Skeletal muscle cell (primary cell): ENCODE measurements at places on chromosomes 6 and 20.

DNA sequence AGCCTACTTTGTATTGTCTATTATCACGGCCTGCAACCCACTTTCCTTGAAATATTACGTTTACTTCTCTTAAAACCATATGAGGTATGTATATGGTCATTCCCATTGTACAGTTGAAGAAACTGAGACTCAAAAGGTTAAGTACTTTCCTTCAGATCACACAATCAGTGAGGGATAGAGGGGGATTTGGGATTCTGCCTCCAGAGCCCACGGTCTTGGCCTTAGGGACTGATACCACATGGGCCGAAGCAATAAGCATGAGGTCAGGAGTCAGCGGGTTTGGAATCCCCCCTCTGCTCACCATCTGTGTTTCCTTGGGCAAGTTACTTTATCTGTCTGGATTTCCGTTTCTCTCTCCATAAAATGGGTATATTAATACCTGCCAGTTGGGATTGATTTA lies 19.4 kb upstream of the EPB41L1 start:
- DNase-seq, result no peak

DNA sequence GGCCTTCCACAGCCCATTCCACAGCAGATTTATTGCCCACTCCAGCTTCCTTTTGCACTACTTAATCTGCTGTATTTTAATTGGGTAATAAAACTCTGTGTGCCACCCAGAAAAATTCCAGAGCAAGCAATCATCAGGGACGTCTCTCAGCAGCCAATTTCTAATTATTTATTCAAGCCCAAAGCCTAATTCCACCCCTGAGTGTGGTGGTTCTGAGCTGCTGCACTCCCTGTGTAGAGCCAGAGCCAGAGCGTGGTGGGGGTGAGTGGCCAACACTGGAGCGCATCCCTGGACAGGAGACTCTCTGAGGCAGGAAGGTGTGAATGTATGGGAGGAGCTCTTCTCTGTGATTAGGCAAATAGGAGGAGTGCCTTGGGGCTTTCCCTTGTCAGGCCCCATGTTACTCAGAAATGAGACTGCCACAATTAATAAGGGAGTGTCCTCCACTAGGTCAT lies 66.1 kb downstream of the CD24 start:
- DNase-seq, result no peak

GRCh38 chr6:150915880-150916265 lies 50.4 kb downstream of the MTHFD1L start:
- DNase-seq, result peak; percentile 72

DNA sequence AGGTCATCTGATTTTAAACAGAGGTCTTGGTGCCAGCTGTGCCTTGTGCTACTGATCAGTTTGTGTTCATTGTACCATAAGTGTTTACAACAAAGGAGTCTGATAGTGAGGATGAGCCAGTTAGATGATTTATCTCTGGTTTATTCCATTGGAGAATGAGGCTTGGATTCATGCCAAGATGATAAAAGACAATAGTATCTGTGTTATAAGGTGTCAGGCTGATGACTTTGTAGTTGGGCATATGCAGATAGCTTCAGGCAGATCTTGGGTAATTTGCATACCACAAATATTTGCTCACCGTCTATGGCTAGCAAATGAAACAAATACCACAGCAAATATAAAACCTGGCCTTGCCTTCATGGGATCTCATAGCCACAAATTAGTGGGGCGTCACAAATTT lies 43.3 kb upstream of the PHACTR2 start:
- no peak for DNase-seq

- no peak for DNase-seq
Measured at GRCh38 chr20:11296951-11297350, 620.7 kb upstream of the BTBD3 start.

DNA sequence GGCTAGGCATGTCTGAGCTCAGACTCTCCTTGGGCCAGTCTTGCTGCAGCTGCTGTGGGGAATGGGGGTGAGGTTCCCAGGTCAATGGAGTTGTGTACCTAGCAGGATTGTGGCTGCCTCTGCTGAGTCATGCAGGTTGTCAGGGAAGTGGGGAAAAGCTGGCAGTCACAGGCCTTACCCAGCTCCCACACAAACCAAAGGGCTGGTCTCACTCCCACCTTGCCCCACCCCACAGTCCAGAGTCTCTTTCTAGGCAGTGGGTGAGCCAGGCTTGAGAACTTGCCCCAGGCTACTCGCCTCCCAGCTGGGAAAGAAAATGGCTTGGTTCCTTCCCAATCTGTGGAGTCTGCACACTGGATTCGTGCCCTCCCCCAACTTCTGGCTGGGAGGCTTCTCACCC lies 65.7 kb downstream of the SCP2D1 start:
- DNase-seq, result no peak

GRCh38 chr20:63579017-63579694 lies 5.1 kb upstream of the HELZ2 start:
- DNase-seq, result no peak

DNA sequence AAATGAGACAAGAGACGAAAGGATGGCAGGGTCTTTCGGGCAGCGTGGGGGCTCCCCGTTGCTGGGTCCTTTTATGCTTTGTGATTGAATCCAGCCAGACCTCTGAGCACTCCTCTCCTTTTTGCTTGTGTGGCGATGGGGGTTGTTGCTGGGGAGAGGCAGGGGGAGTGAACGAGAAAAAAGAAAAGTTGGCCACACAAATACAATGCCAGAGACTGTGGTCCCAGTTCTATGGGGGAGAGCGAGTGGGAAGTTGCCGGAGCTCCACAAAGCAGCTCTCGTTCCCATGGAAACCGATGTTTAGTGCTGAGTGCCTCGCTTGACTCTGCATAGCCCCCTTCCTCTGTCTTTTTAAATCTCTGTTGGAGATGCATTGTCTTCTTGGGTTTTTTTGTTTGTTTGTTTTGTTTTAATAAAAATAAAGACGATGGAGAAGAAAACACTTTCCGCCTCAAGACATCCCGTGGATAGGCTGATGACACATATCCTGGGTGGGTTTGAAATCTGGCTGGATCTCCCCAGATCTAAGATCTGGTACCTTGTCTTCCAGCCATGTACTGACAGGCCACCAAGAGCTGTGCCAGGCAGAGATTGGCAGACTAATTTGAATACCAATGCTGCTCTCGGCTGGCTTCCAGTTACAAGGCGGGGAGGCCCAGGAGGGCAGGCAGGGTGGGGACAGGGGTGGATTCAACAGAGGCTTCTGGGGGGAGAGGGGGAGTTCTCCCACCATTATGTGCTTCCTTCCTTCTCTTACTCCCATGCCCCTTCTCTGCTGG lies 529.3 kb downstream of the QKI start:
- DNase-seq, result no peak

DNA sequence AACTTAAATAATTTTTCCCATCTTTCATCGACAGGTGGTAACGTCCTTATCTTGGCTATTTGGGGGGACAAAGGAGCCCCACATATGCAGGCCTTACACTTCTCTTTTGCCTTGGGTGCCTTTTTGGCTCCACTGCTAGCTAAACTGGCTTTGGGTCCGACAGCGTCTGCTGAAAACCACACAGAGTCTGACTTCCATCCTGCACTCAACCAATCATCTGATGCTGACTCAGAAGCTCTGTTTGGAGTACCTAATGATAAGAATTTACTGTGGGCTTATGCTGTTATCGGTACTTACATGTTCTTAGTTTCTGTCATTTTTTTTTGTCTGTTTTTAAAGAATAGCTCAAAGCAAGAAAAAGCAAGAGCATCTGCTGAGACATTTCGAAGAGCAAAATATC lies 178.5 kb downstream of the SLC16A10 start:
- no peak for DNase-seq

DNA sequence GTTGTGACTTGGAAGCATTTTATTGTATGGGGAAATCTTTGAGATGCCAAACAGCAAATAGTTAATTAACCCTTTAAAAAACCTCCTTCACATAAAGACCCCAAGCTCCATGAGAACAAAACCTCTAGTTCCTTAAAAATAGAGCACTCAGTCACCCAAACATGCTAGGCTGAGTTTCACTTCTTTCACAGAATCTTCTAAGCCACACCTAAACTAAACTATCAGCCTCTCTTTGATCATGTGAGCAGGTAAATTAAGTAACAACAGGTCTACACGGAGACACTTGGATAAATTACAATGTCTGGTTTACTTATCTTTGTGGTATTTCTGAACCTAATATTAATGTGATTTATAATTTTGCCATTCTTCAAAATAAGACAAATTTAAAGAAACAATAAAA lies 205.2 kb upstream of the MARCKS start:
- DNase-seq, result no peak

DNA sequence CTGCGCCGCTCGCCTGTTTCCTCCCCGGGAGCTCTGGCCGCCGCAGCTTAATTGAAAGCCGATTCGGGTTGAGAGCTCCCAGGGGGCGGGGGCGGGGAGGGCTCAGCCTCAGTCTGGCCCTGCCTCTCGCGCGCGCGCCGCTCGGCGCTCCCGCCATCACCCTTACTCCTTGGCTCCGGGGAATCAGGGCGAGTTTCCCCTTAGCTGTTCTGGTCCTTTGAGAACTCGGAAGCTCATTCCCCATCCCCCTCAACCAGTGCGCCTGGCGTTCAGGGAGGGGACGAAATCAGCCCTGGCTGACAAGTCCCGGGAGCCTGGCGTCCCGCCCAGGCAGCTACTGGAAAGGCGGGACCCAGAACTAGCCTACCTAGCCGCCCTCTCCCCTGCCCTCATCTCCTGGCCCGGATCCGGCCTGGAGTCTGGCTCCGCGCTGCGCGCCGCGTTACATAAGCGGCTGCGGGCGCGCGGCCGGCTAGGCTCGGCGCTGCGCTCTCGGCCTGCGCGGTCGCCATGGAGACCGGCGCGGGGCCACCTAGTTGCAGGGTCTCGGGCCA lies 2.8 kb downstream of the SLC12A5 start:
- DNase-seq, result no peak

DNA sequence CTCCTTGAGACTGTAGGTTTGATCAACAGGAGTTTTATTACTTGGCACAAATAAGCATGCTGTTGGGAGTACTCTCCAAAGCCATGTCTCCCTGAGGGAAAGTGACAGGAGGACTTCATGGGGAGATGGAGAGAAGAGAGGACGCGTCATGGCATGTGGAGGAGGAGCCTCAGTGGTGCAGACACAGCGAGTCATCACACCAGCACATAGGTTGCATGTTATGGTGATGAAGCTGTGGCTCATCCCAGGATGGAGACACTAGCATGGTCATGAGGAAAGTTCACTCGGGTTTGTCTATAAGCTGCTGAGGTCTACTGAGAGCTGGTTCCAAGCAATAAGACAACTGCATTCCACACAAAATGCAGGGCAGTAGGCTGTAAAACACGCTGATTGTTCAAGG lies 13.2 kb upstream of the SSTR4 start:
- no peak for DNase-seq

DNA sequence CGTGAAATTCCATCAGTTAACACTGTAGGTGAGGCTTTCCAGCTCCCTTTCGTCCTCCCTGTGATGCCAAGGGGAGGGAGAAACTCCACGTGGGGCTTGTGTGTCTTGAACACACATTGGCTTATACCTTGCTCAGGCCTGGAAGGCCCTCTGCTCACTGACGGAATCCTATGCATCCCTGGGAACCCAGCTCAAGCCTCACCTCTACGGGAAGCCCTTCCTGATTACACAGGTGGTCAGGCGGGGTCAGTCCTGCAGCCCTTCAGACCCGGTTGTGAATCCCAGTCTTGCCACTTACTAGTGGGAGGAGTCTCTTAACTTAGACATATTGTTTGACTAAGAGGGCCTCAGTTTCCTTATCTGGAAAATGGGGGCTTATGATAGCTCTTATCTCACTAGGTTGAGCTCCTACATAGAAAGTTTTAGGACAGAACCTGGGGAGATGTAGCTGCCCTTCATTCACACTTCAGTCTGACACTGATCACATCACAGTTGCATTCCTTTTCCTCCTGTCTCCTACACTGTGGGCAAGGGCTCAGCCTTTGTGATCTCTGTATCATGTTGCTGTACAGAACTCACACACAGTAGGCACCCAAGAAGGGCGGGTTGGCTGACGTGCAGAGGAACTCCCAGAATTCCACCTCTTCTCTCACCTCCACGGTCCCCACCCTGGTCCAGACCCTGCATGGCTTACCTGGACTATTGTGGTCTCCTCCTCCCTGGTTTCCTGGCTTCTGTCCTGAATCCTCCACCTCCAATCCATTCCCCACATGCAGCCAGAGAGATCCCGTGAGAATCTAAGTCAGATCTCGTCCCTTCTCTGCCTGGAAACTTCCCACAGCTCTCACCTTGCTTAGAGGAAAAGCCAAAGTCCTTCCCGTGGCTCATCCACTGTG lies 129.6 kb downstream of the CEBPB start:
- no peak for DNase-seq

DNA sequence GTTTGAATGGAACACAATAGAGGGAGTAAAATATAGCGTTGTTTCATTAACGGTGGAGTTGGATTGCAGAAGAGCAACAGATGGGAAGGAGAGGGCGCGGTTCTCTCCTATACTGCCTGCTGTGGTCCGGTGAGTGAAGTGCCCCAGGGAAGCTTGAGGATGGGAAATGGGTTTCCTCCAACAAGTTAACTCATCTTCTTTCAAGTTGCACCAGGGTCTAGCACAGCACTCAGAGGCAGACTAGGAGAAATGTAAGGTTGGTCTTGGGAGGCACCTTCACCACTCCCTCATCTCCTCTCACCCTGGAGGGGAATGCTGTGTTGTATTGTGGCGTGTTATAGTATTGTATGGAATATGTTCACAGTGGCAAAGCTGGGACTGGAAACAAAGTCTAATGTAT lies 96.9 kb upstream of the SLC24A3 start:
- no peak for DNase-seq

GRCh38 chr20:42134265-42135098 lies 516.3 kb upstream of the CHD6 start:
- DNase-seq, result no peak

DNA sequence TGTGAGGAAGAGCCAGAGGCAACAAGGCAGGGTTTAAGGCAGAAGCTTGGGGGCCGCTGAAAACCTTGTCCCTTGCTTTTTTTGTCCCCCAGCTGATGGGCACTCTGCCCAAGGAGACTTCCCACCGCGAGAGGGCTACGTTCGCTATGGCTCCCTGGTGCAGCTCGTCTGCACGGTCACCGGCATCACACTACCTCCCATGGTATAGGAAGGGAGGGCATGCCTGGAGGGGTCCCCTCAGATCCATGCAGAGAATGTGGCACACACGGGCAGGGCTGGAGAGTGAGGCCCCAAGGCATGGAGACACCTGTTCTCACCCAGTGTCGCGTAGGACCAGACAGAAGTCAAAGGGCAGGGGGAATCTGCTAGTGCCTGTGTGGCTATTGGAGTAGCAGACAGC lies 5.8 kb upstream of the MATN4 start:
- DNase-seq, result no peak

GRCh38 chr20:32920530-32921298 lies 62.0 kb downstream of the EFCAB8 start:
- no peak for DNase-seq

GRCh38 chr6:163352011-163352685 lies 62.4 kb upstream of the QKI start:
- DNase-seq, result no peak

- no peak for DNase-seq
Measured at GRCh38 chr6:26024651-26025046, 62.0 kb downstream of the TRIM38 start.

- DNase-seq, result no peak
Measured at GRCh38 chr6:73523434-73524123, 2.7 kb upstream of the EEF1A1 start.
